ENCODE measurements at places on chromosomes 13 and 19.

- no peak for DNase-seq
Observed at GRCh38 chr19:16571822-16572331, 338 bp downstream of the SLC35E1 start.

- DNase-seq, result no peak
Observed at GRCh38 chr13:41032691-41033376, 13.7 kb upstream of the ELF1 start.

GRCh38 chr13:72290962-72291681, 424.1 kb upstream of the DACH1 start:
- DNase-seq, result no peak

DNA sequence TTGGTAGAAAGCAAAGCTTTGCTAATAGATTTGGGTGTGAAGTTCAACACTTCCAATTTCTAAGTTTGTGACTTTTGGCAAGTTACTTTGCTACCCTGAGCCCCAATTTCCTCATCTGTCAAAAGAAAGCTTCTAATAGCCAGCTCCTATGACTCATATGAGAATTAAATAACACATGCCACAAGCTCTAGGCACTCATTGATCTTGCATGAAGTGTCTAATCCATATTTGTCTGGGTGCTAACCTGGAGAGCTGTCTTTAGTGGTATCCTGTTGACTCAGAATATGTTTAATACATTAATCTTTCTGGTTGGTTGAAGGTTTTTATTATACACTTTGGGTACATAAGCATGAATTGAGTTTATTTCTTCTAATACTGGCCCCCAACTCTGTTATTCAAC, 188.8 kb downstream of the POSTN start:
- no peak for DNase-seq

- no peak for DNase-seq
Observed at GRCh38 chr13:81874681-81875661, 1534.0 kb upstream of the SPRY2 start.

DNA sequence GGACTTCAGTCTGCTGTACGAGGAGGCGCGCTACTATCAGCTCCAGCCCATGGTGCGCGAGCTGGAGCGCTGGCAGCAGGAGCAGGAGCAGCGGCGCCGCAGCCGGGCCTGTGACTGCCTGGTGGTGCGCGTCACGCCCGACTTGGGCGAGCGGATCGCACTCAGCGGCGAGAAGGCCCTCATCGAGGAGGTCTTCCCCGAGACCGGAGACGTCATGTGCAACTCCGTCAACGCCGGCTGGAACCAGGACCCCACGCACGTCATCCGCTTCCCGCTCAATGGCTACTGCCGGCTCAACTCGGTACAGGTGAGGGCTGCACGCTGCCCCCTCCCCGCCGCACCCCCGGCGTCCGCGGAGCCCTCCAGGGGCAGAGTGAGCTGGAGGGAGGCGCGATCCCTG, 14.6 kb downstream of the KCTD15 start:
- no peak for DNase-seq

DNA sequence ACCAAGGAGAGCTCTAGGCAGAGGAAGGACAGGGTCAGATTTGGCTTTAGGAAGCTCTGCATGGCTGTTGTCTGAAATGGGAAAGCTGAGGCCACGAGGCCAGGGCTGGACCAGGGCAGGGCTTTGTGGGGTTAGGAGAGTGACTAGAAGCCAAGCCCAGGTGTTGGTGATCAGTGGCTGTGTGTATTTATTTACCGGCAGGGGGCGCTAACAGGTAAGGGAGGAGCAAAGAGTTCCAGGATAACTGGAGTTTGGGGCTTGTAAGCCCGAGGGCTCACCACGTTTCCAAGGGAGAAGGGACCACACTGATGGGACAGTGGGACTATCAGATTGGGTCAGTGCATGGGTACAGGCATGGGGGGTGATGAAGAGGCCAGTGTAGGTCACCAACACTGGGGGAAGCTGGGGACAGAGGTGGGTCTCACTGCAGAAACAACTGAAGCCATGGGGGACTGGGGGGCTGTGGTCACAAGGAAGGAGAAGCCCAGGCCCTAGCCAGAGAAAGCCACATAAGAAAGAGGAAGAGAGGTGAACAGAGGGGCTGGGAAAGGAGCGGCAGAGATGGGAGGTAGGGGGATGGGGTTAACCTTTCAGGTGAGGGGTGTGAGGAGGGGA, 3.9 kb downstream of the TMEM147 start:
- DNase-seq, result peak; percentile 44

DNA sequence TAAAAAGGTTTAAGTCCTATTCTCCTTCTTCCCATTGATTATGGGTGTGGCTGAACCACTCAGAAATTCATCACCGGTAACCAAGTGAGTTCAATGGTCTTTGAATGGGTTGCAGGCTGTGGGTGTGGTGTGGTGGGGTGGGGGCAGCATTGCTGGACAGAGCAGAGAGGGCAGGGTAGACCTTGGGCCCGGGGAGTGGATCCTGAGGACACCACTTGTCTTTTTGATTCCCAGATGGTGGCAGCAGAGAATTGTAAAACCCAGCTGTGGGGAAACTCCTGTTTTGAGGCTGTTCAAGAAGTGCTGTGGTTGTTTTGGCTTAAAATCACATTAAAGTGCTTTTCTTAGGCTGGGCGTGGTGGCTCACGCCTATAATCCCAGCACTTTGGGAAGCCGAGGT, 45.8 kb upstream of the RGCC start:
- DNase-seq, result no peak

GRCh38 chr13:66210677-66211076, 1019.5 kb downstream of the PCDH9 start:
- no peak for DNase-seq

DNA sequence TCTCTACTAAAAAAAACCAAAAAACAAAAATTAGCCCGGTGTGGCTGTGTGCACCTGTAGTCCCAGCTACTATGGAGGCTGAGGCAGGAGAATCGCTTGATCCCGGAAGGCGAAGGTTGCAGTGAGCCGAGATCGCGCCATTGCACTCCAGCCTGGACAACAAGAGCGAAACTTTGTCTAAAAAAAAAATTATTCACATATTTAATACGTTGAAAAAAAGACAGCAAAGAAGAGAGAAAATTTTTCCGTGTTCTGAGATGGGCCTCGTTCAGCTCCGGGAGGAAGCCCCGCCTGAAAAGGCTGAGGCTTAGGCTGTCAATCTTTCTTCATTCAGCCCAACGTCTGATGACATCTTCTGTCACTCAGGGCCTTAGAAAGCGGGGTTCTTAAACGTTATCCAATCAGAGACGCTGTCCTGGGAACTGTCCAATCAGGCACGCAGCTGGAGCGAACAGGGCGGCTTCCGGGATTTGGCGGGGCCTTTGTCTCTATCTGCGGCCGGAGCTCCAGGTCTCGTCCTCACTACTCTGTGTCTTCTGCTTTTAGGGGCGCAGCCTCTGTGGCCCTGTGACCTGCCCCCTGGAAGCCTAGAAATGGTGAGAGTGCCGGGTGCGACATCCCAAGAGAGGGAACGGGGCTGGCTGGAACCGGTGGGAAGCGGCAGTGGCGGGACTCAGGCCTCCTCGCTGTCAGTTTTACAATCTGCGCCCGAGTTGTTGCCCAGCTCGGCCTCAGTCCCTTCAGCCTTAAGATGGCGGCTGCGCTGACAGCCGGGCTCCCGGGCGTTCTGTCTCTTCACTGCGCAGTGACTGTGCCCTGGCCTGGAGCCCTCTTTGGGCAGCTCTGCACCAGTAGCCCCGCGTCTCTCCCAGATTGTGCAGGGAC, at the start of gene ZNF726:
TSS of gene ZNF726 (plus strand) at position 485 of the 885 bp plus-strand sequence. CDS start at position 594, 109 bp downstream.
- peak; percentile 91 for DNase-seq

GRCh38 chr19:17243830-17244617, 1.7 kb downstream of the NR2F6 start:
- DNase-seq, result no peak

DNA sequence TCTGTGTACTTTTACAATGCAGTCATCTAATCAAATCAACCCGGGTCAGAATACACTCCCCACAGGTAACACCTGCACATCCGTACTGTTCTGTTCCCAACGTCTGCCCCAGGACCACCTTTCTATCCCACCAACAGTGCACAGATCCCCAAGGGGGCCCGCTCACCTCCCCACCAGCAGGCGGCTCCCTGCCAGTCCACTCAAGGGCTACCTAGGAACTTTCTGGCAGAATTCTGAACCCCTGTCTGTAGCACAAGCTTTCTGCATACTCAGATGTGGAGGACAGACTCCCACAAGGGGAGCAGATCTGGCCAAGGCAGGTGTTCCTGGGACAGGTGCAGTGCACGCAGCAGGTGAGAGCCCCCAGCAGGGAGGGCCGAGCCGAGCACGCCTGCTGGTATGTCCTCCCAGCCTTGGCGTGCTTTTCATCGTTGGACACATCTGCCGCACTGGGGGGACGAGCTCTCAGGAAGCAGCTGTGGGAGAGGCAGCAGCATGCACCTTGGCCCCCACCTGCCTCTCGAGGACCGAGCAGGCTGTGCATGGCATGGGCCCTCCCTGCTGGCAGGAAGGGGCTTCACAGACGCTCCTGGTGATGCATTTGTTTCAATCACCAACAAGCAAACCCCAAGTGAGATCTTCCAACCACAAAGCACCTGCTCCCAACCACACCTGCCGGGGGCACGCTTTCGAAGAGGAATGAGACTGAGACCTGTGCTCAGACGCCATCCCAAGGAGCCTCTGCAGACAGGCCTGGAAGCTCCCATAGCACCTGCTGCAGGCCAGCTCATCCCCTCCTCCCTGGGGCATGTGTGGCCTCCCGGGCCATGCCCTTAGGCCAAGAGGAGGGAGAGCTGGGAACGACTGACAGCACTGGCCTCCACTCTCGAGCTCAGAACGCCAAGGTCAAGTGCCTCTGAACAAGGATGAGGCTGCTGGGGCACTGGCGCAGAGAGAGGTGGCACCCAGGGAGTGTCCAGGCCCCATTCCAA, 35.9 kb downstream of the RAB20 start:
- DNase-seq, result peak; percentile 100

GRCh38 chr13:97724450-97724849, 229.0 kb upstream of the IPO5 start:
- DNase-seq, result no peak

GRCh38 chr13:99331881-99332293, 24.7 kb upstream of the GPR183 start:
- no peak for DNase-seq

DNA sequence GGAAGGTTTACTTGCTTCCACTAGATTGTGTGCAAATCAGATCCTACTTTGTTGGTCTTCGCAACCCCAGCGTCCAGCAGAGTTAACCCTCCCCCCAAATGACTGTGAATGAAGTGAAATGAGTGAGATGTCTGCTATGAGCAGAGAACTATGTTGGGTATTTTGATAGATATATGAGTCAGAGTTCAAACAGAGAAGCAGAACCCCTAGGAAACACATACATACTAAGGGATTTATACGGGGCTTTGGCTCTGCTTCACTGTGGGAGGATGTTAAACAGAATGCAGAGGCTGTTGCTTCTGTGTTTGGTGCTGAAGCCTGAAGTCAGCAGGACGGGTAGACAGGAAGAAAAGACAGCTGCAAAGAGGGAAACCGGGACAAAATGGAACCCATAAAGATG, 197.0 kb downstream of the MZT1 start:
- DNase-seq, result no peak

DNA sequence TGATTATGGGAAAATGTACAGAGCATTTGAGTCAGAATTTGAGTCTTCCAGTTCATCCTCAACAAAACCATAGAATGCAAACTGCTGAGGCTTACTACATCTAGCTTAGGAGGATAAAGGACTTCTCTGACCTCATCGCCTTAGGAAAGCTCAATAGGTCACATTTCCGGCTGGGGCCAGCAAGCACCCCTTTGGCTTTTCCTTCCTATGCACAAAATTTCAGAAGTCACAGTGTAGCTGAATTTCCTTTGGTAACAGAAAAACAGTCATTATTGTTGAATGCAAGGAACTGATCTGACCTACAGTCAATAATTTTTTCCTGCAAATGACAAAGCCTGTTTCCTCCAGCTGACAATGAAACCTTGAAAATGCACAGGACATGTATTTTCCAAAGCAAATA, 32.8 kb upstream of the LRCH1 start:
- no peak for DNase-seq

DNA sequence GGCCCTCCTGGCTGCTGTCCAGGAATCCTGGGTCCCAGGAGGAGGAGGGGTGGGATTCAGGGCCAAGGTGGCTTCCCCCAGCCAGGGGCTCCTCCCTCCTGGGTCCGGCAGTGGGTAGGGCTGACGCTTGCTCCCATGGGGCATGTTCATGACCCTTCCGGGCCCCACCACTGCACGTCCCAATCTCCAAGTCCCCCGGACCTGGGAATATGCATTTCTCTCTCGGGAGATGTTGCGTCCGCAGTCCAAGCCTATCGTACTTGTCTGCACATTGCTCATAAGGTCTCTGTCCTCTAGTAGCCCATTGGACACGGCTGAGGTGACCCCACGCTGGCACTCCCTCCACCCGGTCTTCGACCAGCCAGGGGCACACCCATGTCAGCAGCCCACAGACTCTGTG, 192.3 kb downstream of the TEX29 start:
- DNase-seq, result no peak

DNA sequence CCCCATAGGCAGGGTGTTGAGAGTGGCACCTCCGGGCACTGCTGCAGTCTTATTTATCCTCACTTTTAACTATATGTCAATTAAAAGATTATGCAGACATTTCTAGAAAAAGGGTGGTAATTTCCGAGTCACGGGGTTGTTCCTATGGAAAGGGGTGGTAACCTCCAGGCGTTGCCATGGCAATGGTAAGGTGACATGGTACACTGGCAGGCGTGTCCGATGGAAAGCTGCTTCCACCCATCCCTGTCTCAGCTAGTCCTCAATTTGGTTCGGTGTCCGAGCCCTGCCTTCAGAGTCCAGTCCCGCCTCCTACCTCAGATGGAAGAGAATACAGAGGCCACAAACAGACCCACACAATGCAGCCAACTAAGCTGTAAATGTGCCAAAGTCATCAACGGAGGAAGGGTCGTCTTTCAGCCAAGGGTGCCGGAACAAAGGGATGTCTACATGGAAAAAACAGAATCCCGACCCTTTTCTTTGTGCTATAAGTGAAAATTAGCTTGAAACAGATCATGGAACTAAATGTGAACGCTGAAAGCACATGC, 72.6 kb upstream of the C13orf46 start:
- DNase-seq, result no peak

- no peak for DNase-seq
Observed at GRCh38 chr19:6725513-6726231, 5.2 kb upstream of the C3 start.

DNA sequence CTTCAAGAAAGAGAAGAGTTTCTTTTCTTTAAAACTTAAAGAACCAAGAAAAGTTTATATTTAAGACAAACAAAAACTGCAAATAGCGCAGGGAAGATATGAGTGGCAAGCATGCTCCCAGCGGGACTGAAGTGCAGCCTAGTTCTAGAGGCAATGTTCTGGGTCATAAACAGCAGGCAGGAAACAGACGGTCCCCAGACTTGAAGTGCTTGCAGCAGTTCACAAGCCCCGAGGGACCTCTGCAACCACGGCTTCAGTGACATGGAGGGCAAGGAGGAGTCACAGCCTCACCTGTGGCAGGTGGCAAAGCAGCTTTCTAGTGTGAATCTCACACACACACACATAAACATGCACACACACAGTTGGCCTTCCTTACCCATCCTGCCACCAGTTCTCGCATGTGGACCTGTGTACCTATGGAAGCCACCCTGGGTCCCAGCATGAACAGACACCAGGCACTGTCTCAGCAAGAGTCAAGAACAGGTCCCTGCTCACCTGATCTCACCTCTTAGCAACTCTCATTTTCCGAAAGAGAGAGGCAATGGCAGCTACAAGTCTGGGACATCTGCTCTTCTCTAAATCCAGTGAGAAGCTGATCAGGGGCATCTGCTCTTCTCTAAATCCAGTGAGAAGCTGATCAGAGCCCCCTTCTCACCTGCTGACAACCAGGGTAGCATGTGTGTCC, 162.0 kb downstream of the EFNB2 start:
- no peak for DNase-seq
